GM12865 (cell line): ENCODE measurements at places on chromosomes 1 and 21.

GRCh38 chr1:161849518-161849917 lies 83.4 kb downstream of the ATF6 start:
- DNase-seq: no peak

DNA sequence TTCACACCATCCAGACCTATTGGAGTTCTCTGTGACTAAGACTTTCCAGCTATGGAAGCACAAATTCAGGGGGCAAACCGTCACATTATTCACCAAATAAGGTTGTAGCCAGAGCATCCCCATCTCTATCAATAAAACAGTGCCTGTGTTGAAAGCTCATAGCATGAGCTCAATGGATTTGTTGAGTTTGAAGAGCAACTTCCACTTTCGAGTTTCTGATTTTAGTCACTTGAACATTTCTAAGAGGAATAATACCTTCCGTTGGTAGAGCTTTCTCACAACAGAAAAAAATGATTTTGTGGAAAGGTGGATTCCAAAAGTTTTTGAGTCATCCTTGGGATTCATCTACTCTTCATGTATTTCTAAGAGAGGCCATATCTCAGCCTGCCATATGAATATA lies 13.0 kb upstream of the ELAVL4 start:
- no peak for DNase-seq

GRCh38 chr1:10490286-10490970 lies 15.7 kb downstream of the PEX14 start:
- DNase-seq: no peak

GRCh38 chr1:70211541-70211940 lies 6.2 kb upstream of the LRRC40 start:
- DNase-seq: no peak

- no peak for DNase-seq
Observed at GRCh38 chr1:209413062-209413461, 170.5 kb upstream of the CAMK1G start.

- DNase-seq: peak; percentile 1
Observed at GRCh38 chr1:112114540-112114939, 125.1 kb upstream of the KCND3 start.
